ENCODE measurements at places on chromosomes 1 and 21. TPM values are rescaled to one million over a fixed set of nuclear protein-coding genes. Genes with fewer than 3 reads are reported as not detected.

Gene RHD
- not detected for total RNA-seq

Gene DENND2C
- total RNA-seq: 0.41 TPM

Gene IRF6
- 0.28 TPM for total RNA-seq

Gene GNG4
- total RNA-seq: 19.4 TPM

Gene FCMR
- 4.4 TPM for total RNA-seq

Gene PCBP3
- total RNA-seq: 0.80 TPM

Gene BEND5
- not detected for total RNA-seq

Gene GJA4
- not detected for total RNA-seq

Gene SLFNL1
- not detected for total RNA-seq

Gene AUNIP
- total RNA-seq: 6.0 TPM

Gene KRTAP21-3
- total RNA-seq: not detected

Gene SOX13
- total RNA-seq: 18.3 TPM

Gene RNF220
- 56.8 TPM for total RNA-seq

Gene LCE1A
- not detected for total RNA-seq

Gene ZNF496
- 17.6 TPM for total RNA-seq

Gene PCP4
- not detected for total RNA-seq

Gene AMY1B
- total RNA-seq: not detected

Gene DAB1
- not detected for total RNA-seq

Gene CHI3L2
- 0.40 TPM for total RNA-seq

Gene LDLRAD1
- not detected for total RNA-seq

Gene FMN2
- 5.8 TPM for total RNA-seq

Gene RIIAD1
- not detected for total RNA-seq

Gene A3GALT2
- total RNA-seq: not detected

Gene ATP1A4
- total RNA-seq: not detected

Gene ISG15
- 24.1 TPM for total RNA-seq

Gene FABP3
- total RNA-seq: not detected

Gene HNRNPCL1
- total RNA-seq: not detected
